ENCODE measurements at places on chromosomes 11 and 22. TPM values are rescaled to one million over a fixed set of nuclear protein-coding genes. Genes with fewer than 3 reads are reported as not detected.

- peak; percentile 88 for DNase-seq
These were observed 44.5 kb downstream of the WEE1 start for GRCh38 chr11:9617940-9618339.

GRCh38 chr11:44899959-44900358, 50.7 kb downstream of the TP53I11 start:
- peak; percentile 40 for DNase-seq

Gene DNAJB13
- total RNA-seq = 0.83 TPM

Gene APOL5
- total RNA-seq = 1.1 TPM

GRCh38 chr22:39595622-39596172, 25.1 kb downstream of the CACNA1I start:
- no peak for DNase-seq

DNA sequence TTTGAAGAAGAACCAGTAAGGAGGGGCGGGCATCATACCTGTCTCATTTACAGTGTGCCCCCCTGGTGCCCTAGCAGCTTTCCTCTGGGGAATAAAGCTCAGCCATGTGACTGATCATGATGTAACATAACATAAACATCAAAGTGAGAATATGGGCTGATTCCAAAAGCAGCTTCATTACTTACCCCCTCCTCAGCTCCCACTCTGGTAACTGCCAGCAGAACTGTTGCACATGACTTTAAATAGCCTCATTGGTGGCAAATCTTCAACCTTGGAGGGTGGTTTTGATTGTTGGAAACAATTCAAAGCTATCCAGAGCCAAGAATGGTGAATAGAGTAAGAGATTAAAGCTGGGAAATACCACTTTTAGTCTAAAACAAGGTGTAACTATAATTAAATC, 384.6 kb downstream of the BUD13 start:
- DNase-seq = no peak

Gene OR10G4
- not detected for total RNA-seq

Gene PES1
- total RNA-seq = 69.8 TPM

Gene NCF4
- not detected for total RNA-seq

- no peak for DNase-seq
These were observed 865 bp downstream of the RBM14 start for GRCh38 chr11:66617155-66617834.

- no peak for DNase-seq
These were observed 252.6 kb downstream of the GUCY1A2 start for GRCh38 chr11:106765469-106766258.

GRCh38 chr22:46090631-46091201, 59.6 kb upstream of the PPARA start:
- peak; percentile 68 for DNase-seq

Gene OR2D2
- total RNA-seq = not detected

Gene IGLL1
- total RNA-seq = not detected

GRCh38 chr11:132234878-132235277, 864.5 kb downstream of the NTM start:
- peak; percentile 20 for DNase-seq

Gene PDGFD
- not detected for total RNA-seq

DNA sequence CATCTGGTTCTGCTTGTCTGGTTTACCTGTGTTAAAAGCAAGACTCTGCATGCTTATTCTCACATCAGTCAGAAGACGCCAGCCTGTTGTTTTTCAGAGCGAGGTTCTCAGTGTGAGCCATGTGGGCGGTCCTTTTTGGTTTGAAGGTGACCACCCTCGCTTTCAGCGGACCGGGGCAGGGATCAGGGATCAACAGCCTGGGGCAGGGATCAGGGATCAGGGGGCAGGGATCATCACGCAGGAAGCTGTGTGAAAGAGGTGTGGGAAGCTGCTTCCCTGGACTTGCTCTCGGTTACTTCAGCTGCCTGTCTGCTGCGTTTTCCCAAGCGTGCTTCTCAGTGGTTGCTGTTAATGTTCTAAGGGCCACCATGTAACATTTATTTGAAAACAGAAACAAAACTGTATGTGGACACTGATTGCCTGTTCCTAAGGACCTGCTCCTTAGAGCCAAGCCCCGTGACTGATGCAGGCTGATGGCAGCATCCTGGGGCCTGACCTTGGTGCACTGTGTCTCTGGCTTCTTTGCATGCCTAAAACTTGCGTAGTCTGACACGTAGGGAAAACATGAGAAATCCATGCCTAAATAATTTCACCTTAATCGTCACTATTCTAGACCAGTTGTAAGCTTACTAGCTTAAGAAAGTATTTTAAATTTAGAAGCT, 146.9 kb downstream of the ATXN10 start:
- DNase-seq = no peak

GRCh38 chr22:37982938-37983859, 1.2 kb downstream of the SOX10 start:
- DNase-seq = no peak

Gene GSTT2
- 1.7 TPM for total RNA-seq

All from myocyte (in vitro differentiated cells).